ENCODE measurements at places on chromosomes 2 and 18. TPM values are rescaled to one million over a fixed set of nuclear protein-coding genes. Genes with fewer than 3 reads are reported as not detected.

The PROC gene
- total RNA-seq: not detected

The NR4A2 gene
- total RNA-seq: 4.8 TPM

The GATA6 gene
- 15.9 TPM for total RNA-seq

The CCDC148 gene
- total RNA-seq: 6.6 TPM

The CD302 gene
- 74.9 TPM for total RNA-seq

The LCT gene
- total RNA-seq: 0.24 TPM

The KCNE4 gene
- total RNA-seq: 7.8 TPM

The MAP2 gene
- 73.8 TPM for total RNA-seq

The OSBPL1A gene
- total RNA-seq: 57.4 TPM

The PLCD4 gene
- total RNA-seq: 2.0 TPM

The SLC11A1 gene
- total RNA-seq: 14.5 TPM

The LAMA1 gene
- total RNA-seq: 4.2 TPM

The GDF7 gene
- 0.42 TPM for total RNA-seq

All from thyroid gland (tissue), 4 donors.